ENCODE measurements at places on chromosomes 1 and 21.
A peak's percentile ranks its signal among the peaks of the same experiment; 100 is the strongest.

DNA sequence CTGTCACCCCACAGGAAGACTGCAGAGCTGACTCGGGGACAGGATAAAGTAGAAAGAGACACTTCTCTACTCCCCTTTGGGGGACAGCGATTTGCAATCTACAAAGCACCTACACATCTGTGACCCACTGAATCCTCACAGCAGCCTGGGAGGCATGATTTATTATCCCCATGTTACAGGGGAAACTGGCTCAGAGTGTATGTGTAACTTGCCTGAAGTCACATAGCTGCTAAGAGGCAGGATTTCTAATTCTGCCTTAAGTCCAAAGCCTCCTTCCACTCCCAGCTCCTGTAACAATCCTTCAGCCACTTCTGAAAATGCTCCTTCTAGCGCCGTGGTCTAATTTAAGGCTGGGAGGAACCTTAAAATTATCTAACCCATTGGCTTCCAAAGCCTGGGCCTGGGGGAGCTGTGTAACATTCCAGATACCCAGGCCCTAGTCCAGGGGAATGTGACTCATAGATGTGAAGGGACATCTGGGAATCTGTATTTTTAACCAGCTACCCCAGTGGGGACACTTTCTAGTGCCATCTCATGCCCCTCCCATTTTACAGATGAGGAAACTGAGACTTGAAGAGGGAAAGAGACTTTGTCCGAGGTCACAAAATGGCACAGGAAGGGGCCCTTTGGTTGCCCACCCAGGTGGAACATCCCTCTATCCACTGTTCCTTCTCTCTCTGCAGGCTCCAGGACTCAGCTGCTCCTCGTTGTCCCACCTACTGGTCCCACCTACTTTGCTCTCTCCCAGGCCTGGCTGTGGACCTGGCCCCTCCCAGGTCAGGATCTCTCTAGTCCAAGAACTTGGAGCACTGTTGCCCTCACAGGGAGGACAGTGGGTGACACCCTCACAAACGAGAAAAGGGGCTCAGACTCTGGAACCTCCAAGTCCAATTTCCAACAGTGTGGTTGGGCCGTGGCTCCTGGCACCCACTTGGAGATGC is 48.9 kb downstream of the AHDC1 start:
- no peak for DNase-seq

GRCh38 chr1:37998913-37999429 is 6.3 kb downstream of the FHL3 start:
- DNase-seq, result no peak

- DNase-seq, result no peak
Observed at GRCh38 chr21:16330082-16330907, 600.5 kb downstream of the USP25 start.

- DNase-seq, result no peak
Observed at GRCh38 chr1:206713910-206714312, 29.2 kb downstream of the MAPKAPK2 start.

GRCh38 chr1:208513799-208514198 is 269.6 kb upstream of the PLXNA2 start:
- no peak for DNase-seq

DNA sequence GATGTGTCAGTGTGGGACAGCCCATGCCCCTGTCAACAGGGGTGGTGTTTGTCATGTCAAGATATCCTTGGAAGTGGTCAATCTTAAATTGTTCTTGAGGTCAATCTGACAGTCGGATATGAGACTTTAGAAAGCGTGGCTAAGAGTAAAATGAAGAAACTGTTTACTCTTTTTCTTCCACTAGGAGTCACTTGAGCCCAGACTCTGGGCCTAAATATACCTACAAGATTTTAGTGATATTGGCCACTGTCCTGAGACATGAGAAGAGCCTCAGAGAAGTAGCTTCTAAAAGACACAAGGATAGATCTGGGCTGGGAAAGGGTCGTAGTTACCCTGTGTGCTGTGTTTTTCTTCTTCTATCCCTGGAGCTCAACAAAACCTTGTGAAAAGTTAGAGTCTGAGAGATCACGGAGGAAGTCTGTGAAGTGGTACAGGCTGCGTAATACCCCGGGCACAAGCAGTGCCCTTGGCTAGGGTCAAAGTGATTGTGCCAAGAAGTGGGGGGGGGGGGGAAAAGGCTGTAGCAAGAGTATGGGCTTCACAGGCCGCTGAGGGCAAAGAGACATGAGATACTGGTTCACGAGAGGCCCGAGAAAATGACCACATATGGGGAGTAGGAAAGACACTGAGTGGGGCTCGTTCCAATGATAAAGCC is 355.2 kb upstream of the GREM2 start:
- no peak for DNase-seq

DNA sequence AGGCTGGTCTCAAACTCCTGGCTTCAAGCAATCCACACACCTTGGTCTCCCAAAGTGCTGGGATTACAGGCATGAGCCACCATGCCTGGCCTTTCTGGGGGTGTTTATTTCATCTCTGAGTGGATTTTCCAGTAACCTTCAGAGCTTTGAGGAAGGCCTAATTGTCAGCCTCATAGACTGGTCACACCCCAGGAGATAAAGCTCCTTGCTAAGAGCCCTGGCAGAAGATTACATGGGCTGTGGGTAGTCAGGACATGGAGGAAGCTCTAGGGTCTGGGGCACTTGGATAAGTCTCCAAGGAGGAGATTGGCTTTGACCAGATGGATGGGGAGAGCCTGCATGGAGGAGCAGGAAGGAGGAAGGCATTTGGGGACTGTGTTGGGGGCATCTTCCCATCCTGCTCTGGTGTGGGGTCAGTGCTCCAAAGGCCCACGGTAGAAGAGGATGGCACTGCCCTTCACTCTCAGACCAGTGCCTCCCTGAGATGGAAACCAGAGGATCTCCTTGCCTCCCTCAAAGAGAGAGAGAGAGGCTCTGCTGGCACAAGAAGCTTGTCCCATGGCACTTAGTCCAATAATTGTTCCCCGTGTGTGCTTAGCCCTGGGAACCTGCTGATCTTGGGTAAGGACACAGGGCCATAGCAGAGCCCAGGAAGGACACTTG is 14.7 kb upstream of the GSTM4 start:
- DNase-seq, result no peak

DNA sequence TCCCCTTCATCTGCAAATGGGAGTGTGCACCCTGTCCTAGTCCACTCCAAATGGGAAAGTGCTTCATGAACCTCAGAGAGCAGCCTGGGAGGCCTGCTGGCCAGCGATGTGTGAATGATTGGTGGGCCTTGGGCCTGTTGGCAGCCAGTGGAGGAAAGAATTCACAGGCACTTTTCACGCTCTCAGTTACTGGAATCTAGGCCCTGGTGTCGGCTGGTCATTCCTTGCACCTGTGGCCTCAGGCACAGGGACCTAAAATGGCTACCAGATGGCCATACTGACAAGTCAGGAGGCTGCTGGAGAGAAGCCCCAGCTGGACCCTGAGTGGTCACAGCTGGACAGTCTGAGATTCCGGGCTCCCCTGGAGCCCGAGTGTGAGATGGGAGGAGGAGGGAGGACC is 18.4 kb upstream of the EDN2 start:
- DNase-seq, result no peak

GRCh38 chr1:100089082-100089481 is 43.6 kb downstream of the SASS6 start:
- DNase-seq, result no peak

GRCh38 chr1:21468599-21468998 is 28.7 kb downstream of the NBPF3 start:
- DNase-seq, result no peak

DNA sequence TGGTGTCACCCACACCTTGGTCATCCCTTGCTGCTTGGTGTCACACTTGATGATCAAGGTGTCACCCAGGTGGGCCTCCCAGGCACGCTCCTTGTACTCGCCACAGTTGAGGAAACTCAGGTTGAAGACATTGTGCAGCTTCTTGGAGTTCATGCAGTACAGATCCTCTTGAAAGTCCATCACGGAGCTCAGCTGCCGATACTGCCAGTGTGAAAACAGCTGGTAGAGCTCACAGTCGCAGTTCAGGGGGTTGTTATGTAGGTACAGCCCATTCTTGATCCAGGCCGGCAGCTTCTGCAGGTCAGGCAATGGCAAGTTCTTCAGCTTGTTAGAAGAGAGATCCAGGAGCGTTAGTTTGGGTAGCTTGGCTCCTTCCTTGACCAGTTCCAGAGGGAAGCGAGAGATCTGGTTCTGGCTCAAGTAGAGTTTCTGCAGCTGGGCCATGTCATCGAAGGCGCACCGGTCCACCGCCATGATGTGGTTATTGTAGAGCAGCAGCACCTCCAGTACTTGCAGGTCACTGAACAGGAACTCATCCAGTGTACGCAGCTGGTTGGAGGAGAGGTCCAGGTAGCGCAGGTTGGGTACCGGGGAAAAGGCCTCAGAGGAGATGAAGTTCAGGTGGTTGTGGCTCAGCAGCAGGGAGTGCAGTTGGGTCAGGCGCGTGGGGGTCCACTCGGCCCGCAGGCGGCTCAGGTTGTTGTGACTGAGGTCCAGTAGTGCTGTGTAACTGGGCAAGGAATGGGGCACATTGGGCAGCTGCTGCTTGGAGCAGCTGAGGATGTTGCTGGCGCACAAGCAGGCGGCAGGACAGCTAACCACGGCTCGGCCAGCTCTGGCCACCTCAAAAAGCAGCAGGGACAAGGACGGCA is 1.3 kb downstream of the AMIGO1 start:
- no peak for DNase-seq

DNA sequence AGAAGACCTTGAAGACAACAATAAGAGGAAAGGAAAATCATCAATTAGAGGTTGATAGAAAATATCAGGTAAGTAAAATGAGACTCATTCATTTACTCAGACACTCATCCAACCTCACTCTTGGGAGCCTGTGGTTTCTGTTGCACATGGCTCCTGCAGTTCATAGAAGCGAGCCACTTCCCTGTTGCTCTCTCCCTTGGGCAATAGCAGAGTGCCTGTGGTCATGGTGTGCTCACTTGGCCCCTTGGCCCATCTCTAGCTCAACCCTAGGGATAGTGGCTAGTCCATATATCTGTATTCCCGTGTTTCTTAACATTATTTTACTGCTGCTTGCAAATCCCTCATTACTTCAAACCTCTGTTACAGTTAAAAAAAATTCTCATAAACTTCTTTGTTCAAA is 368.6 kb downstream of the PTPRC start:
- DNase-seq, result no peak

DNA sequence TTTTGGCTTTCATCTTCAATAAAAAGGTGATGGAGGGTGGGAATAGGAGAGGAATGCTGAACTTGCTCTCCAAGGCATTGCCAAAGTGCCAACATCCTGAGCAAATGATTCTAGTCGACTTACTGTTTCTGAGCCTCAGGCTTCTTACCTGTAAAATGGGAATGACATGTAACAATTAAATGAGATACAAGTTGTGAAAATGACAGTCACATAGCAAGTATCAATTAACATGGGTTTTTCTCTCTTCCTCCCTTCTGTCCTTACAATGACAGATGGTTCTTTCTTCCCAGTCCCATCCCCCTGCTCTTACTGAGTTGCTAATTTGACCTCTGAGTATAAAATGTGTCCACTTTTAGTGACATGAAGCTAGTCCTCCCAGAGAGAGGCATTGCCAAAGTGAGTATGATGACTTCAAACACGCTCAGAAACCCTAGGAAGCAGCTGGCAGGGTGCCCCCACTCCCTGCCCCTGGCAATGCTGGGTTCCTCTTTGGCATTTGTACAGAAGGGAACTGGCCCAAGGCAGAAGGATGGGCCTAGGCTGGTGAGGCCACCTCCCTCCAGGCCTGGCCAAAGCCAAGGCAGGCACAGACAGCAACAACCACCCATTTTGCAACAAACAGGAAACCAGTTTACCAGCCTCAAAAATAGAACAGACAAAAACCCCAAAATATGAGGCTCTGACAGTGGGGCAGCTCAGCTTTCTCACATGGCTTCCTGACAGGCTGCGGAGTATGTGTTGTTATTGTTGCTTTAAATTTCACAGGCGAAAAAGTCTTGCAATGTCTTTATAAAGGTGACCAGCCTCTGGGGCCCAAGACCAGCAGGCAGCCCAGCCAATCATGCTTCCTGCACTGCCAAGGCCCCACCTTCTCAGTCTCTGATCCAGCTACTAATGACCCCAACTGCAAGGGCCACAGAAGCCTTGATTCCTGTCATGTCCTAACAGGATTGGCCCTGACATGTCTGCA is 115.9 kb downstream of the HIVEP3 start:
- peak; percentile 35 for DNase-seq

DNA sequence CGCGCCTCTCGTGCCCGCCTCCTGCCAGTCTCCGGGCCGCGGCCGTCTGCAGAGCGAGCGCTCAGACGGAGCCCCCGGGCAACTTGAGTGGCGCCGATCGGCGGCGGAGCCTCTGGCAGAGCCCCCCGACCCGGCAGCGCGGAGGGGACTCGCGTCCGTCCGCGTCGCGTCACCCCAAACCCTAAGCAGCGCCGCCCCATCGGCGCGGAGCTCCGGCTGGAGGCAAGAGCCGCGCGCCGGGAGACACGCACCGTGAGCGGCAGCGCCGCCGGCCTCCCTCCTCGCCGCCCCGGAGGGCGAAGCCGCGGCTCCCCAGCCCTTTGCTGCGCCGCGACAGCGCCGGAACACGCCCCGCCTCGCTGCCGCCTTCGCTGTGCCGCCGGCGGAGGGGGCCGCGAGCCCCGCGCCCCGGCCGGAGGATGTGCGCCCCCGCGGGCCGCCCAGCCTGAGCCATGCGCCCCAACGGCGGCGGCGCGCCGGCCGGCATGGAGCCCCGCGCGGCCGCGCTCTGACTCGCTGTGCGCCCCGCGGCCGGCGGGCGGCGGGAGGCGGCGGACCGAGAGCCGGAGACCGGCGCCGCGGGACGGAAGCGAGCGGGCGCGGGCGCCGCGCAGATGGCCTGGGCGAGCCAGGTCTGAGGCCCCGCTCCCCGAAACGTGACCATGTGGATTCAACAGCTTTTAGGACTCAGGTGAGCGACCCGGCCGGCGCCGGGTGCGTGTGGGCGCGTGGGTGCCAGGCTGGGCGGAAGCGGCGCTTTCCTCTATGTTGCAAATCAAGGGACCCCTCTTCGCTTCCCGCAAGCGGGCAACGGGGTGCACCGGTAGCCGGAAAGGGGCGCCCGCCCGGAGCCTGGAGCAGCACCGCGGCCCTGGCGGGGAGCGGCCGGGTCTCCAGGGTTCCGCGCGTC is 610 bp downstream of the AJAP1 start:
- no peak for DNase-seq

- peak; percentile 35 for DNase-seq
Observed at GRCh38 chr1:231626951-231627614, 493 bp downstream of the DISC1 start.

GRCh38 chr1:207971331-207972219 is 60.6 kb upstream of the CD34 start:
- DNase-seq, result no peak

GRCh38 chr1:154352581-154353459 is 27.5 kb downstream of the ATP8B2 start:
- DNase-seq, result no peak

DNA sequence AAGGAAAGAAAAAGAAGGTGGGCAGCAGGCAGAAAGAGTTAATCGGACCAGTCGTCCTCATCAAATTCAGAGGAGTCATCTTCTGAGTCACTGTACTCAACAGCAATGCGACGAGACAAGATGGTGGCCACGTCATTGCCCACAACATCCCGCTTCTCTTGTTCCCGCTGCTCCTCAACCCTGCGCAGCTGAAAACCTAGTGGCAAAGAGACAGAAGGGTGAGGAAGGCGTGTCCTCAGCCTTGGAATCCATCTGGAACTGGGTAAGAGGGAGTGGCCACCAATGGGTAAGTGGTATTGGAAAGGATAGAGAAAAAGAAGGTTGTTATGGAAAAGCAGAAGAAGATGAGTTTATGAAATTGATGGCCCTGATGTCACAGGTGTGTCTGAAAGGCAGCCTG is 15.7 kb downstream of the GPR3 start:
- no peak for DNase-seq

- DNase-seq, result no peak
Observed at GRCh38 chr1:117579221-117579906, 26.5 kb upstream of the TENT5C start.

GRCh38 chr21:26679284-26679683 is 106.2 kb upstream of the CYYR1 start:
- no peak for DNase-seq
